Subcutaneous adipose tissue (tissue), 4 donors: ENCODE measurements at places on chromosomes 5 and 9. TPM values are rescaled to one million over a fixed set of nuclear protein-coding genes. Genes with fewer than 3 reads are reported as not detected.

Gene RLN1
- 1.5 TPM for total RNA-seq

Gene CEL
- total RNA-seq, result not detected

Gene RNF208
- 0.88 TPM for total RNA-seq

Gene TUSC1
- total RNA-seq, result 12.1 TPM

Gene NUTM2F
- not detected for total RNA-seq

Gene SPATA31A3
- not detected for total RNA-seq

Gene FOXD4L3
- total RNA-seq, result not detected

Gene HSPB3
- not detected for total RNA-seq

Gene F2RL1
- total RNA-seq, result 3.6 TPM

Gene CACNA1B
- total RNA-seq, result not detected

Gene GBGT1
- 10.6 TPM for total RNA-seq

Gene IFNA13
- total RNA-seq, result not detected

Gene IFNB1
- total RNA-seq, result not detected

Gene OR1L8
- total RNA-seq, result not detected

Gene TNC
- total RNA-seq, result 6.4 TPM

Gene BNC2
- 20.5 TPM for total RNA-seq

Gene HTR1A
- total RNA-seq, result not detected

Gene MIER3
- 18.9 TPM for total RNA-seq

Gene ORM2
- total RNA-seq, result not detected

Gene CCDC187
- total RNA-seq, result not detected

Gene ACTBL2
- total RNA-seq, result not detected

Gene ARID3C
- total RNA-seq, result not detected

Gene ANKRD34B
- not detected for total RNA-seq

Gene ANKDD1B
- 1.5 TPM for total RNA-seq

Gene WASHC1
- 8.5 TPM for total RNA-seq

Gene ARL14EPL
- total RNA-seq, result not detected

Gene OTP
- not detected for total RNA-seq
